Astrocyte of the spinal cord (primary cell): ENCODE measurements at places on chromosomes 1 and 21.

DNA sequence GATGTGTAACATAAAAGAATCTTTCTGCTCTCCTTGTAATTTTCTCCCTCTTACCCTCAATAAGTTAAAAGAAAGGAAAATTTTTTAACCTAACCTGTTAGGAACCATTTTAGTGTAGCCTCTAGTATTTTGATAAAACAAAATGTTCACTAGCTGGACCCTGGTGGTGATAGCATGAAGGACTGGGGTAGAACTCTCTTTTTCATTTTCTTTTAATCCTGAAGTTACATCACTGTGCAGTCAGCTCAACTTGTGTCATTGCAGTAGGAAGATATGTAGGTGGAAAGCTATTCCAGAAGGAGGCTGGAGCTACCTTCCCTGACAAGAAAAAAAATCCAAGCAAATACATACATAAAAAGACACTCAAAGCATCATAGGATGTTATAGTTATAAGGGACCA, 39.3 kb downstream of the NFIA start:
- DNase-seq: no peak

GRCh38 chr21:44952929-44953627, 13.2 kb downstream of the SLX9 start:
- no peak for DNase-seq

DNA sequence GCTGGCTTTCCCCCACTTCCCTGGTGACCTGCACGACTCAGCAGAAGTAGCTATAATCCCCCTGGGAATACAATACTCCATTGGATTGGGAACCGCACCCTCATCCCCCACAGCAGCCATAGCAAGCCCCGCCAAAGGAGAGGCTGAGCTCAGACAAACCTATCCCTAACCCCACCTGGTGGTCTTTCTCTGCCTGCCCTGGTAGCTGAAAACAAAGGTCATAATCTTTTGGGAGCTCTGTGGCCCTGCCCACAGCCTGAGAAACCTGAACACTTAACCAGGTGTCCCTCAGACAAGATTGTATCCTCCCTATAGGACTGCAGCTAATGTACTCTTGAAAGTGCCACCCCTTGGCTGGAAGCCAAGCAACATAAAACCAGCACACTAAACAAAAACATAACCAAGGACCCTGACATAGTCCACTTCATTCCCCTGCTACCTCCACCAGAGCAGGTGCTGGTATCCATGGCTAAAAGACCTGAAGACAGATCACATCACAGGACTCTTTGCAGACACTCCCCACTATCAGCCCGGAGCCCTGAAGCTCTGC, 71.6 kb upstream of the RUNX1 start:
- no peak for DNase-seq

DNA sequence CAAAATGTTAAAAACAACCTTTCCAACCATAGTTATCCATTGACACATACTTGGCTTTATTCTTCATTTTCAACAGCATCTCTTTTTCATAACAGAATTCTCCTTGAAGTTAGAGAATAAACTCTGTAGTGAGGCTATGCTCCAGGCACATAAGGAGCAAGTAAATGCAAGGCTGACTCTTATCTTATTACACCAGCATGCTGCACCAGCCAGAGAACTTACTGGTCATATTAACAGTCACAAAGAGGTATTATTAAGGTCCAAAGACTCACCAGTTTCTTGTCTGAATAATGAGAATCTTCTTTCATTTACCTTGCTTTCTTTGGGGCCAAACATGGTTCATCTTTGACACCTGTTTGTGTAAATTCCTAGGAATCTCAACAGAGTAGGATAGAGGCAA, 71.3 kb upstream of the IVNS1ABP start:
- no peak for DNase-seq

DNA sequence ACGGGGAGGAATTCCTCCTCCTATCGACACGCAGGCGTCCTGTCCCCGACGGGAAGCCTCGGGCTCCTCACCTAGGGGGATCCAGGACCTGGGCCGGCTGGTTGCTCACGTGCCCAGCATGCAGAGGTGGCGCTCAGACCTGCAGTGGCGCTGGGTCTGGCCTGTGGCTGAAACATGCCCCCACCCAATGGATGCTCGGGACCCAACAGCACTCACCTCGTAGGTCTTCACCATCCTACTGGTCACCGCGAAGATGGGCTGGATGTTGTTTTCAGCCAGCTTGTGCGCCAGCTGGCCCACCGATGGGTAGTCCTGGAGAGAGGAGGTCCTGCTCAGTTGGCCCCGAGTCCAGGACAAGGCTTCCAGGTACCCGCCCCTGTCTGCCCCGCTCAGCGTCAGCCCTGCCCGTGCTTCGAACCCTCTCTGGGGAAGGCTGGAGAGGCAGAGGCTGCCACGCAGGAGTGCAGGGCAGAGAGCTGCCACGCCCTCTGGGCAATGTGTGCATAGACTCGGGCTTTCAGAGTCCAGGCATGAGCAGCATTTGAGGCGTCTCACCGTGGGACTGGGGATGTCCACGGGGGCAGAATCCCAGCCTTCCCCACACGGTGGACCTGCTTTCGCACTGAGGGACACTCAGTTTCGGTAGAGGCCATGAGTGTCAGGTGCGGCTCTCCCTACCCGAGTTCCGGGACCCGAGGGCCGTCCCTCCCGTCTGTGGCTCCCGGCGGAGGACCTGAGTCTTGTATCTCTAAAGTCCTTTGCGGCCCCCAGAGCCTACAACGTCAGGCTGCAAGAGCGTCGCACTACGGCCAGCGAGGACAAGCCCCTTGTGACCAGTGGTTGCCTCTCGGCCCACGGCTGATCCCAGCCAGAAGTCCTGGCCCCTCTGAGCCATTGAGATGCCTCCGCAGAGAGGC, 21.6 kb downstream of the ITGB2 start:
- DNase-seq: no peak

GRCh38 chr1:13766592-13767564, 66.9 kb downstream of the PRDM2 start:
- peak; percentile 78 for DNase-seq

GRCh38 chr21:38277501-38278131, 20.8 kb downstream of the KCNJ15 start:
- peak; percentile 98 for DNase-seq

DNA sequence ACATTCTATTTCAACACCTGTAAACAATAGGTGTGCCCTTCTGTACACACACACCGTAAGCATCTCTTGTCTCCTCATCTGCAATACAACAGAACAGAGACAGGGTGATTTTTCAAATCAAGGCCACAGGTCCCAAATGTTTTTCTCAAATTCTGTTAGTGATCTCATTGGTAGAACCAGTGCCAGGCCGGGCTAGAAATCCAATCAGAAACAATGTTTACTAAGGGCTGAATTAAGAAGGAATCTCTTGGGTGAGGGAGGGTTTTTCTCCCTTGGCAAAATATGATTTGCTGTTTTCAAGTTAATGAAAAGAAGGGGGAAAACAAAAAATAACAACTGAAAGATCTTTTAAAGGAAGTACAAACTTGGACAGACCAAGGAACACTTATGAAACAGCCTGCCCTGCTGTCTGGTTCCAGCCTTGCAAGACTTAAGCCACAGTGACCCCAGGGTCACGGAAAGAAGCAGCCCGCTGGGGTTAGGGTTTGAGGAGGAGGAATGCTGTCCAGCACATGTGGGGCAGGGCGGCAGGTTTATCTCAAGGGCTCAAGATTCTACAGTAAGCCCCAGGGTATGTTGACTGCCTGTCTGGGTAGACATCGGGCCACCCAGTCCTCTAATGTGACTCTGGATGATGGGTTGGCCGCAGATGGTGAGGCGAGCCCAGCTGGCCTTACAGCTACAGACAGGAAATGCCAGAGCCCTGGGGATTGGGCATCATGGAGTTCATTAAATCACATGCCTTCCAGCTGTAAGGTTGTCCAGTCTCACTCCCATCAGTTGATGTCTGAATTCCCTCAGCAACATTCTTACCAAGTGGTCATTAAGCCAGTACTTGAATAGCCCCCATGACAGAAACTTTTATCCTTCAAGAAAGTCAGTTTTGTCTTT, 73.3 kb upstream of the SLC44A3 start:
- DNase-seq: no peak

DNA sequence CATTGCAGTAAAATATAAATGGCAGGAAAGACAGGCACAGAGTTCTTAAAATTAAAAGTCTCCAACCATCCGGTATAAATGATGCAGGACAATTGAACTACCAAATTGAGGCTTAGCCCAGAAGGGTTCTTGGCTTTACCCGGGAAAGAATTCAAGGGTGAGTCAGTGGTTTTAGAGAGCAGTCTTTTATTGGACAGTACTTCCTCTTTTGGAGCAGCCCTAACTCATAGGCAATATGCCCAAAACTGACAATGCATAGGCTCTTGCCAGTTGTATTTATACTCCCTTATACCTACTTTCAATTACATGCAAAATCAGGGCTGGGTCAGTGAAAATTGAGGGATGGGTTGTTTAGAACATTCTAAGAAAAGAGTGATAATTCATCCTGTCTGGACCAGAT, 1628.9 kb upstream of the PRMT6 start:
- peak; percentile 2 for DNase-seq

DNA sequence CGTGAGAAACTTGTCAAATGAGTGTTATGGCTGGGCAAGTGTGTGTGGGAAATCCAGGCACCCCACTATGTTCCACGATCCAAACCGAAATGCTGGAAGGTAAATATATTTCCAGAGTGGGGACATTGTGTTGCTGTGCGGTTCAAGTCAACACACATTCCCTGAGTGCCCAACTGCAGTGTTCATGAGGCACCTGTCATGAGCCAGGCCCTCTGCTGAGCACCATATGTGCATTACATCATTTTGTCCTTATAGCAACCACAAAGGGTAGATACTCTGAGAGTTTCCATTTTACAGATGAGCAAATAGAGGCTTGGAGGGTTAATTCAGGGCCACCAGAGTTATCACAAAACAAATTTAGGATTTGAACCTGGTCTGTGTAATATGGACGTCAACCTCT, 59.9 kb upstream of the SOD1 start:
- no peak for DNase-seq

GRCh38 chr1:180632326-180633056, 669 bp downstream of the XPR1 start:
- peak; percentile 20 for DNase-seq

DNA sequence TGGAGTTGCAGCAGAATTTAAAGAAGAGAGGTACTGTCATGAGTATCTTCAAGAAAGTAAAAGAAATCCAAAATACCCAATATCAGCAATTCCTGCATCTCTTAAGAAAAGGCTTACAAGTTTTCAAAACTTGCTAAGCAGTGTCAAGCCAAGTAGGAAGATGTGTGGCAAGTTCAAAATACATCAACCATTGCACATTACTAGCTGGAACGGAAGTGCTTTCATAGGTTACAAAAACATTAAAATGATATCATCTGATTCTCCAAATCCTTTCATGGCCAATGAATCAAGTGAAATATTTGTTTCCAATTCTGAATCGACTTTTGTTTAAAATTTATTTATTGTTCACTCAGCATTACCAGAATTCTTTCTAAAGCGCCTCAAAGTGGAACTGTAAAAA, 5.7 kb upstream of the ABCA4 start:
- DNase-seq: no peak

DNA sequence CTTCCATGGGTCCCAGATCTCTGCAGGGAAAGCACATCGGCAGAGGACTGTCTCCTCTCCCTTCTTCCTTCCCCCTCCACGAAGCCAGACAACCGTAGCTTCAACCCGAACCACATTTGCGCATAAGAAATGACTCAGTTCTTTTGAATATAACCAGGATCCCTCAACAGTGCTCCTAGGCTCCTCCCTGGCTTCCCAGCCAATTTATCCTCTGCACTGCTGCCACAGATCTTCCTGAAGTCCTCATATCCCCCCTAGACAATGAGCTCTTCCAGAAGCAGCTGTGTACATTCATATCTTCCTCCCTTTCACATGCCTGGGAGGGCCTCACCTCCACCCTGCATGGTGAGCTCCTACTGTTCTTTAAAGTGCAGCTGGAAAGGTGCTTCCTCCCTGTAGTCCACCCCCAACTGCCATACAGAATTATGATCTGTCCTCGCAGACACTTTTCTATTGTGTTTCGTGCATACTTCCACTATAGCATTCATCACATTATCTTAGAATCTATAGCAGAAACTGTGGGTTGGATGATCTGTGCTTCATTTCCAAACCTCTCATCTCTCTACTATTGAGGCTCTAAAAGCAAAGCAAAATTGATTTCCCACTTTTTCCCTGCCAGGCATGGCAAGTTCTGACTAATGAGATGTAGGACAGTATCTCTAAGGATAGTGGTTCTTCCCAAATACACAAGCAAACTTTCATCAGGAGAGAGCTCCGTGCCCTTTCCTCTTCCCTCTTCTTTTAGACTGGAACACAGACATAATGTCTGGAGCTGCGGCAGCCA, 179.3 kb upstream of the HMGB4 start:
- peak; percentile 10 for DNase-seq

DNA sequence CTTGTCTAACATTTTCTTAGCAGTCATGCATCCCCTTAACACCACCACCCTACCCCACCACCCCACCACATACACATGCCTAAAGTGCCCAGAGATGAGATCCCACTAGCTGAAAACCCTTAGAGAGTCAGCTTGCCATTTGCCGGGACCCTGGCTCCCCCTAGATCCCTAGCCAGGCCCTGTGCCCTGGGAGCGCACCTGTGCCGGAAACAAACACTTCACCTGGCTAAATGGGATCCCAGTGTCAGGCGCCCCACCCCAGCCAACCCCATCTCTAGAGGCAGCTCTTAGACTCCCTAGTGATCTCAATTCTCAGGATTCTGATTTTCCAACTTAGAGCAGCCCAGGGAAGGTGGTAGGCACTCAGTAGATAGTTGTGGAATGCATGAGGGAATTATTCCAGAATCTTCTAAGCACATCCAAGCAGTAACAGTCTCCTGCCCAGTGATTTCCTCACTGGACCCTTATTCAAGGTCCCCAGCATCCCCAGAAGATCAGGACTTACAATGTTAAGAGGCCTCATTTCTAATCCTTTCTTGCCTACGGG, 105.2 kb downstream of the LAMC2 start:
- DNase-seq: no peak

- no peak for DNase-seq
Measured at GRCh38 chr1:210313921-210314320, 14.8 kb upstream of the HHAT start.

GRCh38 chr1:114011796-114012195, 32.5 kb downstream of the OLFML3 start:
- DNase-seq: peak; percentile 24

DNA sequence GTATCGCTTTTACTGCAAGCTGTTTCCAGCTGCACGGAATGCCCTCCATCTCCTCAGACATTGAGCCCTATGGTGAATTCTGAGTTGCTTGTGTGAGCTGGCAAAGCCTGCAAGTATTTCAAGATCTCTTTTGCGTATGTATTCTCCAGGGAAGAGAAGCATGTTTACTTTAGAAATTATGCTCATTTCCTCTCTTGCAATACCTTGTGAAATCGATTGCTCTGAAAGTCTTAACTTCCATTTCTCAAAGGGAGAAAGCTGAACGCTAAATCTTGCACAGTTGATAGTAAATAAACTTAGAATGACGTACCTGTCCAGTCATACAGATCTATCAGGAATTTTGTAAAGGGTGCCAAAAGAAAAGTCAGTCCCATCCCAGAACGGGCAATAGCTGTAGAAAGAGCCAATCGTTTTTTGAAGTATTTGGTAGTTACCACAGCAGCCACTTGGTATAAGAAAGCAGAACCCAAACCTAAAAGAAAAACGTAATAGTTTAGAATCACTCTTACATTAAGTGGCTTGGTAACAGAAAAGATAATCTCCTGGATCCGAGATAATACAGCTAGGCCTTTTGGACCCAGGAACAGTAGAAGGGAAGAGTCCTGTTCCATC, 10.0 kb downstream of the SLC16A4 start:
- peak; percentile 29 for DNase-seq
